Activated T-cell treated with anti-CD3 and anti-CD28 coated beads for 1 hour (primary cell): ENCODE measurements at places on chromosomes 6 and 20.

- DNase-seq: no peak
Observed at GRCh38 chr6:142387997-142388815, 86.4 kb downstream of the ADGRG6 start.

DNA sequence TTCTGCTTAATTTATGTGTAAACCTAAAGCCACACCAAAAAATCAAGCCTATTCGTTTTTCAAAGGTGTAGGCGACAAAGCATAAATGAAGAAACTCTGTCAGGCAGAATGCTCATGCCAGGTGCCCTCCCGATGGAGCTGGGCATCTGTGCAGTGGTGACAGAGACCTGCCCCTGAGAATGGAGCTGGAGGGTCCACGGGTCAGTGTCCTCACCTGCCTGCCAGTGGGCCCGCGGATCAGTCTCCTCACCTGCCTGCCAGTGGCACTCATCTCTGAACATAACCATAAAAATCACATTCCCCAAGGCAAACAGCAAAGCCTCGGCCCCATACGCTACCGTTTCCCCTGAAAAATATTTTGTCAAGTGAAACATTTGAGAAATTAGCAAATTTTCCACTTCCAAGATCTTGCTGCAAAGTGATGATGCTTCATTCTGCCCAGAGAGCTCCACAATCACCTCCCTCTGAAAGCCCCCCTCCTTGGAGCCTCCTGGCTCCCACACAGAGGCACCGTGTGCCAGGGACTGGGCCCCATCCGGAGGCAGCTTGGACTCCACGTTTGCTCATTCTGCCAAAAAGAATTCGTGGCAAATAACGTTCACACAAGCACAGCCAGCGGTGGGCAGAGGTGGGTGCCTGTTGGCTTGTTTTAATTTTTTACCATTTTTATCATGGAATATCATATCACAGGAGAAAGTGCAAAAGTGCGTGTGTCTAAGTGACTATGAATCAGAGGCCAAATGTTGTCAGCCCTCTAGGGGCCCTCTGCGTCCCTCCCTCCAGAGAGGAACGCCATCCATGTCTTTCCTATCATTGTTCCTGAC is 88.8 kb downstream of the YTHDF1 start:
- DNase-seq: no peak

- DNase-seq: no peak
Observed at GRCh38 chr6:10901770-10902169, 14.9 kb downstream of the SYCP2L start.

DNA sequence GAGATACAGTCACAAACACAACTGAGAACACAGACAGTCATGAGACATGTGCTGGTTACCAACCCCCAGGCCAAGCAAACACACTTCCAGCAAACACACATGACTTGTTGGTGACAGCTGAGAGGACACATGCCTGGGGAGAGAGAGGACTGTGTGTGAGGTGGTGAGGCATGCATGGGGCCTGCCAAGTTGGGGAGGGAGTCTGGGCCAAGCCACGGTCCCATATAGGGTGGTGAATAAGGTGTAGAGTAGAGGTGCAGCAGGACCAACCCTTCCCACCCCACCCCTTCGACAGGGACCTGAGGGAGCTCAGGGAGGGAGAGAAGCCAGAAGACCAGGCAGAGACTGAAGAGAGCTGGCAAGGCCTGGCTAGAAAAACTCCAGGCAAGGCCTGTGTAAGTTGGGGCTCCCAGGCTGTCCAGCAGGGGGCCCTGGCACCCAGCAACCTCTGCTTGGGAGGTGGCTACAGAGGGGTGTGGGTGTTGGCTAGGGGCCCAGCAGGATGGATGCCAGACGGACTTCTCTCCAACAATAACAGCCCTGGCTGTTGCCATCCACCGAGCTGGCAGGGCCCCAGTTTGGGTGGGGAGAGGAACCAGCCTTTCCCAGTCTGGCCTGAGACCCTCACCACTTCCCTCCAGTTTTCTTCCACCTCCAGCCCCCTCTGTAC is 2.0 kb upstream of the SLC29A1 start:
- DNase-seq: peak; percentile 59

GRCh38 chr20:22701679-22702308 is 117.4 kb upstream of the FOXA2 start:
- no peak for DNase-seq

GRCh38 chr6:5984150-5985089 is 22.3 kb downstream of the NRN1 start:
- DNase-seq: no peak

GRCh38 chr6:159899994-159900745 is 9.4 kb downstream of the MAS1 start:
- DNase-seq: no peak

- no peak for DNase-seq
Observed at GRCh38 chr20:42218621-42219374, 600.6 kb upstream of the CHD6 start.

DNA sequence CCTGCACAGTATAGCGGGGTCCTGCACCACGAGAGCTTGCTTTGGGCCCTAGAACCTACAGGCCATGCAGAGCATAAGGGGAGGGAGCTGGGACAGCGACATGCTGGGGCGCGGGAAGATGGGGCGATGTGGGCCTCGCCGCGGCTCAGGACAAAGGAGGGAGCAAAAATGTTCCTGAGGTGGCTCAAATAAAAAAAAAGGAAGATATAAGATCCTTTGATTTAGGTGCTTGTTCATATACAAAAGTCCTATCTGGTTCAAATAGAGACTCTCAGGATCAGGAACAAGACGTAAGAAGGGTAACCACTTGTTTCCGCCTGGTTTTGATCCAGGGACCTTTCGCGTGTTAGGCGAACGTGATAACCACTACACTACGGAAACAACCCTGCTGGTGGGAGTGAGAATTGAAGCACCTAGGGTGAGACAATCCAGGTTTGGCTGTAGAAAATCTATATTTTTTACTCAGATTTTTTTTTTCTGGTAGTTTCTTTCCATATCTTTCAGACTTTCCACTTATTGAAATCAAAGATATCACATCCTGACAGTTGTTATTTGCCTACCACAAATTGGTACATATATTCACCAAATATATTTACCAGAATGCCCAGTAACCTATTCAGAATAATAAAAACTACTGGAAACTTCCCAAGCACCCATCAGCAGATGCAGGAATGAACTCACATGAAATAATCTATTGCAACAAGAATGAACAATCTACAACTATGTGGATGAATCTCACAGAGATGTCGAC is 177.9 kb upstream of the ZNF184 start:
- no peak for DNase-seq

DNA sequence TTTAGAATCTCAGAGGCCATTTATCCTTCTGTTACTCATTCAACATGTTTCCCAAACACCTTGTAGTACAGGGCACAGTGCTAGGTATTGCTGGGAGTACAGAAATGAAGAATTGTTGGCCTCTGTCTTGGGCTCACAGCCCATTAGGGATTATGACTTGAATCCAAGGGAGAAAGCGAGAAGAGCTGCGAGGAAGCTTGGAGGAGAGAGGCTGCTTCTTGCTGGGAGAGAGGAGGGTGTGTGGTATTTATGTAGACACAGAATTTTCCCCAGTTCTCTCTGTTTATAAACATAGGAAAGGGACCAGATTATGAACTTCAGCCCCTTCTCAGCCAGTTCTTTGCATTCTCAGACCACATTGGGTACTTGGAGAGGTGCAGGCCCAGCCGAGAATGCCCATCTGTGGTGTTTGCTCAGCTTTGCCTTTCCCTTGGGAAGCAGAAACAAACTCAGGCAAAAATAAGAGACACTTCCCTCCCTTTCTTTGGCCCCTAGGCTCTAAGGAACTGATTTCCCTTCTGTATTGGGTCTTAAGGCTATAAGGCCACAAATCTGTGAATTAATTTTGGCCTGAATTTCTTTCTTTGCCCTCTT is 17.9 kb downstream of the CHMP4B start:
- no peak for DNase-seq

GRCh38 chr6:118504611-118505010 is 43.5 kb upstream of the PLN start:
- no peak for DNase-seq

DNA sequence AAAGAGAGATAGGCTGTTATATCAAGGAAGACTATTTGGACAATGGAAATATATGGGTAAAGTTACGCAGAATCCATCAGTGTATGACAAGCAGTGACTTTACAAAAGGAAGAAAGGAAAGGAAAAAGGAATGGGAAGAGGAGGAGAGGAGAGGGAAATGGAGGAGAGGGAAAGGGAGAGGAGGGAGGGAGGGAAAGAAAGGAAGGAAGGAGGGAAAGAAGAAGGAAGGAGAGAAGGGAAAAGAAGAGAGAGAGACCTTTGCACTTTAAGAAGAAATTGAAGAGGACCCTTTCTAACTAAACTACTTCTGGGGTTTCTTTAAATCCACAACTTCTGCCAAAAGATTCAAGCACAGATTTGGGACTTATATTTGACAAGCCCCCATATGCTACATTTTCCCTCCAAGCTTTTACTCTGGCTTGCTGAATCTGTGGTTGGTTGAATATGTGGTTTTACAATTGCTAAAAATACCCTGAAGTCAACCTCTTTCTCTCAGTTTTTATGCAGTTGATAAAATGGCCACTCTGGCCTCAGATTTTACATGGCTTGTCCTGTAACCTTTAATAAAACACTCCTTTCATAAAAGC is 120.8 kb upstream of the RAB32 start:
- no peak for DNase-seq

- DNase-seq: no peak
Observed at GRCh38 chr6:127484212-127484863, 25.1 kb upstream of the KIAA0408 start.

- peak; percentile 23 for DNase-seq
Observed at GRCh38 chr6:119742188-119742803, 392.7 kb upstream of the MAN1A1 start.

- DNase-seq: no peak
Observed at GRCh38 chr6:87661016-87661415, 41.0 kb downstream of the AKIRIN2 start.

- DNase-seq: no peak
Observed at GRCh38 chr20:19688031-19688806, 69.8 kb upstream of the RIN2 start.

GRCh38 chr6:169868458-169868857 is 117.0 kb downstream of the ERMARD start:
- DNase-seq: peak; percentile 21

- no peak for DNase-seq
Observed at GRCh38 chr20:37296371-37296770, 6.9 kb downstream of the MANBAL start.

- no peak for DNase-seq
Observed at GRCh38 chr20:52923123-52923937, 48.8 kb upstream of the TSHZ2 start.

DNA sequence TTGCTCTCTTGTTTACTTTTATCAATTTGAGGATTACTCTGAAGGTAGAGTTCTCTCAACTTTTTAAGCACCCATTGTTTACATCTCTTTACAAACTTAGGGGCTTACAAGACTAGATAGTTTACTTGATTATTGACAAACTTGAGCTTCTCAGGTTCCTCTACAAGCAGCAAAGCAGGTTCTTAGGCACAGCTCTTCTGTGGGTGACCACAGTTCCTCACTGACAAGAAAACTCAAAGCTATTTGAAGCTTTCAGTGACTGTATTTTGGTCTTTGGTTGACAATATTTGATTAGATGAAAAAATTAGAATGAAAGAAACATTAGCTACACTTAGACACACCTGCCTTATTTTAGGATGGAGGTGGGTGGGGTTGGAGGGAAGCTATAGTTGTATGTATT is 327.3 kb upstream of the RUNX2 start:
- DNase-seq: no peak

DNA sequence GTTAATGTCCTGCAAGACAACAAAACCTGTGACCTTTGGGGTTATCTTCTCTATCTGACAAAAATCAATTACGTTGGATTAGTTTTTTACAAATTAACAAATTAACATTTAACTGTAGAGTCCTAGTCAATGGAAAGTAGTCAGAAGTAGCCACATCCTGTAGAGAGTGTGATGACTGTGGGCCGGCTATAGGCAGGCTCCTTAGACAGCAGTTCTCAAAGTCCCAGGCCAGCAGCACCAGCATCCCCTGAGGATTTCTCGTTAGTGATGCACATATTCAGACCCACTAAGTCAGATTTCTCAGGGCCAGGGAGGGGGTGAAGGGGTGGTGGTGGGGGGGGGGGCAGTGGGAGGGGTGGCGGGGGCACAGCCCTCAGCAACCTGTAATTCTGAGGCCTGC is 37.2 kb downstream of the ZNF341 start:
- DNase-seq: no peak

DNA sequence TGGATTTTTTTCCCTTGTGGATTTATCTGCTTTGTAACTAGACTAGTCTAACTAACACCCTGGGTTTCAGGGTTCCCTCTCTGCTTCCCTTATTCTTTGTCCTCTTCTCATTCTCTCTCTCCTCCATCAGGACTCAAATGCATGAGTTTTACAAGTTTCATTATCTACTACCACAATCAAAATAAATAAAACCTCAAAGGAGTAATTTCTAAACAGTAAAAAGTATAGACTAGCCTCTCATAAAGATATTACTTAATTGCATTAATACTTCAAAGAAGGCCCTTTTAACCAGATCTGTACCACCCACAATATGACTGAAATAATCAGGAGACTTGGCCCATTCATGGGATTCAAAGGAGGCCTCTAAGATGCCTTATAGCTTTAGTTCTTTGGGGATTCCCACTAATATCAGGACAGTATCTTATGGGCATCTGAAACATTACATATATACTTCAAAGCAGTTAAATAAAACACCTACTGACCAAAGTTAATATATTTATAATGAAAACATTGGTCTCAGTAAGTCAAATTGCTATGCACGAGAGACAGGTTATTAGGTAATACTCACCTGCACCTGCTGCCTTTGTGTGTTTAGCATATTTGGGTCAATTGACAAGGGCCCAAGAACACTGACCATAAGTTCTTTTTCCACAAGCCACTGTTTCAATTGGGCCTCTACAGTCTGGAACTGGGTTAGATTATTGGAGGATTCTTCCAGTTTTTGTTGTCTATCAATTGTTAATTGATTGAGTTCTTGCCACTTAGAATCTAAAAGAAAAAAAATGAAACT is 85.7 kb downstream of the DST start:
- DNase-seq: no peak

GRCh38 chr6:92847988-92848387 is 571.4 kb downstream of the EPHA7 start:
- no peak for DNase-seq

- DNase-seq: peak; percentile 82
Observed at GRCh38 chr6:30672445-30673253, at the start of gene DHX16. DHX16 (minus strand) TSS chr6:30673006; CDS start chr6:30672841, 165 bp downstream.

GRCh38 chr6:125549202-125549884 is 200.1 kb upstream of the HEY2 start:
- DNase-seq: no peak

- no peak for DNase-seq
Observed at GRCh38 chr20:38585404-38586180, 4.6 kb downstream of the ADIG start.

DNA sequence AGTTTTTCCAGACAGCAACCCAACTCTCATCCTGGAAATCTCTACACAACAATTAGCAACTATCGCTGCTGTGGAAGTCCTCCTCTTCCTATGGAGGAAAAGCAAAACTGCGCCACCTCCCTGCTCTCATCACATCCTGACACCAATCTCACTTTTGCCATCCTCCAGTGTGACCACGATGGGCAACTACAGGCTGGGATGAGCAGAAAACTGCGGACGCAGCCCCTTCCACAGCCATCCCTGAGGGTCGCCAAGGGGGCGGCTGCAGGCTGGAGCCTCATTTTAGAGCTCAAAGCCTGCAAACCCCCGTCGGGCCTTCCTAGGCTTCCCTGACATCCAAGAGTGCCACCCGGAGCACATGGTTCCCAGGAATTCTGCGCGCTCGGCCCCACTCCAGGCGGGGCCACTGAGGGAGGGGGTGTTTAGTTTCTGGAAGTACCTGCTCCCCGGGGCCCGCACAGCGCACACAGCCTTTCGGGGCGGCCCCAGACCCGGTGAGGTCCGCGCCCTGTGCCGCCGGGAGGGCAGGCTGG is 1.2 kb downstream of the TCFL5 start:
- DNase-seq: no peak
